ENCODE measurements at places on chromosomes 2 and 18. TPM values are rescaled to one million over a fixed set of nuclear protein-coding genes. Genes with fewer than 3 reads are reported as not detected.
A peak's percentile ranks its signal among the peaks of the same experiment; 100 is the strongest.

DNA sequence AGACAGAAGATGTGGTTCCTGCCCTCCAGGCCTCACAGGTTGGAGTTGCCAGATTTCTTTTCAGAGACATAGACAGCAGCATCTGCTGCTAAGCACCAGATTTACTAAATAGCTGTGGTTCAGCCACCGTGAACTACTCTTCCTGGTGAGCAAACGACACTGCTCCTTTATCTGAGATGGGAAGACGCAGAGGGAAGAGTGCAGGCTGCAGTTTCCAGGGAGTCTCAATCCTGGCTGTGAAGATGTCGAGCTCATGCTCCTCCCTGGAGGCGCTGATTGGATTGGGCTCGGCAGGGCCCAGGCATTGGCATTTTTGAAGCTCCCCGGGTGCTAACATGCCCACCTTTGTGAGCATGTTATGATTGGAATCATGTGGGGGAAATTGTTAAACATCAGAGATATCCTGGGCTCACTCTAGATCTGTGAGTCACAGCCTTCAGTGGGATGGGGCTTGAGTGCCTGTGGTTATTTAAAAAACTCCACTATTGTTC, 314.8 kb downstream of the TSN start:
- no peak for DNase-seq

DNA sequence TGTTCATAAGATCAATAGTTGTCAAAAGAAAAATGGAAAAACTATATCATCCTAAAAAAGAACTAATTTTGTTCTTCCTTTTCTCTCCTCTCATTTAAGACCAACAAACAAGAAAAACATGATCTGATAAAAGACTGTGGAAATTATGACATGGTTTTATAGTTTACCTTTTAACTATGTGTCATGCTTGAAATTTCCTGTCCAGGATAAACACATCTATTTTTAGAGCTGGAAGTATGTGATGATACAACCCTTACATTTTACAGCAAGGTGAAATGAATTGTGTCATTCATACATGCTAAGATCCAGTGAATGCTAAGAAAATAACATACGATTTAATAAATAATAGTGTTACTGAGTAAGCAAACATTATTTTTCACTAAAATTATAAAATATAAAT, 89.9 kb downstream of the GULP1 start:
- no peak for DNase-seq

GRCh38 chr2:105895990-105896764, 151.5 kb downstream of the NCK2 start:
- DNase-seq: no peak

GRCh38 chr2:177541258-177541991, 148.9 kb downstream of the AGPS start:
- no peak for DNase-seq

GRCh38 chr2:207107551-207107950, 58.2 kb downstream of the KLF7 start:
- peak; percentile 81 for DNase-seq

DNA sequence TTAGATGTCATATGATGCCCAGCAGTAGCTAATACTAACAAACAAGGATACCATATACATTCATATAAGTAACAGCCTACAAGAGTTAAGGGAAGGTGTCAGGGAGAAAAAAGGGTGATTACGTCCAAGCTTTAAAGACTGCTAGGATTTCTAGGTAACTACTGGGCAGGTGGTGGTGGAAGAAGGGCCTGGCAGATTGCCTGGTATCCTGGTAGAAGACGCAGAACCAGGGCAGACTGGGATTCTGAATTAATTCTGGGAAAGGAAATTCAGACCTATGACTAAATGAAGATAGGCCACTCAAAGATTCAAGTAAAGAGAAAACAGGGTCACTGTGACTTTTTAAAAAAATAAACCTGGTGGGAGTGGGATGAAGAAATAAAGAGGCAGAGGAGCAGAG, 31.9 kb downstream of the NDUFA10 start:
- DNase-seq: no peak

DNA sequence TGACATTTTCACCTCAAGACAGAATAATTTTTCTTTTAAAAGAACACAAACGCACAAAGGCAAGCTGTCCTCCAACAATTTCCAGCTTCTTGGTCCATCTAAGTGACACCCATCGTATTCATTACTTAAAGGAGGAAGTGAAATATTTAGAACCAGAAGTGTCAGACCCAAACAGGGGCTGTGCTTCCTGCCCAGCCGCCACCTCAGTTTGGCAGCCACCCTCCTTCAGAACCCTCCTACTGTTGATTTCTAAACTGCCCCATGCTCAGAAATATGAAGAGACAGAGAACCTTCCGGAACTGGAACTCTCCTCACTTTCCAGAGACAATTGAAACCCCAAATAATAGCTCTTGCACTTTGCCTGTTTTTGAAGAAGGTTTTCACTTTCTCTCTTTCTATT, 734.8 kb upstream of the SALL3 start:
- DNase-seq: no peak

DNA sequence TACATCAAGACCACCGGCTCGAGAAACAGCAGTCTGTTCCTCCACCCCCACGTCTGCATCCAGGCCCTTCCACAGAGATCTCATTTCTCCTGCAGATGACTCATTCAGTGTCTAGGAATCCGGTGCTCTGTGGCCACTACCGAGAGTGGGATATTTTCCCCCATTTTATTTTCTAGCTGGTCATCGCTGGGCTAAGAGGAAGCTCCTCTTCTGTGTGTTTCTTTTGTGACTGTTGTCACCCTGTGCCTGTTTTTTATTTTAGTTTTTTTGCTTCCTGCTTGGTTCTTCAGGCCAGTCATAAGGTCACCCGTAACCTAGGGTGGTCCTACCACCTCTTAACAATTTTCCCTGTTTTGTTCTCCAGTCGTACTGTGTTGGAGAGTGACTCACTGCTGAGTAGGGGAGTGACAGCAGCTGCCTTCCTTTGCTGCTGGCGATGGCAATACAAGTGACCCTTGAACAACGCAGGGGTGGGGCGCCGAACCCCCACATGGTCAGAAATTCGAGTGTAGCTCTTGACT, 6.7 kb downstream of the RAMP1 start:
- no peak for DNase-seq

- DNase-seq: no peak
These were observed 218.8 kb downstream of the SCG2 start for GRCh38 chr2:223383315-223383714.

- peak; percentile 29 for DNase-seq
These were observed 129.7 kb downstream of the RTP5 start for GRCh38 chr2:241999184-241999583.

DNA sequence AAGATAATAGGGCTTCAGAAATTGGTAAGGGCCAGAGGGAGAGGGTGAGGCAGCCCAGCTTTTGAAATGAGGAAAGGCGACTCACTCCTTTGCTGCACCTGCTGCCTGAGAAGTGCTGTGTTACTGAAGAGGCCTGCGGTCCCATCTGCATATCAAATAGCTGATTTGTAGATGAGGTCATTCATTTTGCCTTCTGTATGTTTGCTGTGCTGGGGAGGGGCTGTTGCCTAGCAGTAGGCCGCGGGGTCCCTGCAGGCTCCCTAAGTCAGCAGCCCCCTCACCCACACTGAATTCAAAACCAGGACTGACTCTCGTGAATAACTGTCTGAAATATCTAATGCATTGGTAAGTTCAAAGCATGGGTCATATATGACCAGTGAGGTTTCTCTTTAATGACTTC, 377.2 kb downstream of the SOX11 start:
- DNase-seq: no peak

GRCh38 chr18:63283305-63284094, 36.1 kb downstream of the BCL2 start:
- no peak for DNase-seq

DNA sequence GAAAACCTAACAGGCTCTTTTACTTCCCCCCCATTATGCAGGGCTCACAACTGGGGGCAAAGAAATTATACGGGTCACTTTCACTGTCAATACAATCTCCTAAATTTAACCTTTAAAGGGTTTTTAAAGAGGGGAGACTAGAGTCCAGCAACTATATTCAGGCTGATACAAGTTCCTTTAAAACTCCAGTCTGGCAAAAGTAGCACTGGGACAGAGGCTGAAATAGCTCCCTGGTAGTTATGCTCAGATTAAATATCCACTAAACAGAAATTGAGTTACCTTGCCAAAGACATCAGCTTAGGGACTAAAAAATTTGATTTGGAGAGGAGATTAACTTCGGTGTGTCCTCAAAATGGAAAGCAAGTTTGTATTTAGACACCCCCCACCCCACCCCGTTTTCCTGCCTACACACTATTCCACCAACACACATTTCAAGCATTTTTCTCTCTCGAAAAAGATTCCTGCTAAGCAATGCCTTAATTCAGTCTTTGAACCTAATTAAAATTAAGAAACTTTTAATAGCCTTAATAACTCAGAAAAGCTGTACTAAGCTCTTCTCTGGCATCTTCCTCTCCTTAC, 127.2 kb downstream of the OSBPL1A start:
- DNase-seq: no peak

- DNase-seq: no peak
These were observed 298.4 kb downstream of the LPIN1 start for GRCh38 chr2:12044857-12045256.

- no peak for DNase-seq
These were observed 2.9 kb upstream of the C2orf72 start for GRCh38 chr2:231034291-231034882.

DNA sequence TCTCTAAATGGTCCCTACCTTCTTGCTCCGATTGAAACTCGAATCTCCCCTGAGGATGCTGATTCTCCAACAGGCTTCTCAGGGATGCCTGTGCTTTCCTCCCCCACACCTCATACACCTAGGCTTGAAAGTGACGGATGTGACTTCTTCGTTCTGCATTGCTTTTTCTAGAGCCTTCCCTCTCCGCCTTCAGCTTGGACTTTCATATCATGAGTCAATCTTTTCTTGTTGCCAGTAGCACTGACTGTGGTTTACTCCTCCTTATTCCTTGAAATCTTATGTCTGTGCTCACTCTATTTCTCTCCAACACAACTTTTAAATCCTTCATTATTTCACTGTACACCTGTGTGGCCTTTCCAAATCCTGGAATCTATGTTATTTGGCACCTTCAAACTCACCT, 451.4 kb downstream of the TMX3 start:
- no peak for DNase-seq

GRCh38 chr2:27664154-27664574, 475 bp downstream of the SLC4A1AP start:
- DNase-seq: no peak

GRCh38 chr2:43101751-43102150, 124.7 kb downstream of the ZFP36L2 start:
- no peak for DNase-seq

GRCh38 chr2:139067072-139067471, 286.9 kb upstream of the NXPH2 start:
- DNase-seq: no peak

- DNase-seq: no peak
These were observed 53.4 kb upstream of the SCN1A start for GRCh38 chr2:166180951-166181812.

KRTCAP3 gene
- total RNA-seq: not detected

IL36G gene
- total RNA-seq: not detected

GATA6 gene
- total RNA-seq: 76.2 TPM

TUBA4B gene
- total RNA-seq: not detected

SOX11 gene
- 2.8 TPM for total RNA-seq

TLX2 gene
- total RNA-seq: not detected

CYBRD1 gene
- total RNA-seq: 39.7 TPM

UGT1A5 gene
- not detected for total RNA-seq

FAM228A gene
- 0.35 TPM for total RNA-seq

CXCR4 gene
- total RNA-seq: 4.4 TPM

CLEC4F gene
- total RNA-seq: 0.13 TPM

REG3A gene
- not detected for total RNA-seq

CTLA4 gene
- total RNA-seq: not detected

Data from cardiac septum (tissue), 1 donor.